Posterior vena cava (tissue), 2 donors: ENCODE measurements at places on chromosomes 7 and 10. TPM values are rescaled to one million over a fixed set of nuclear protein-coding genes. Genes with fewer than 3 reads are reported as not detected.

The PTPRN2 gene
- total RNA-seq: 1.6 TPM

The MALSU1 gene
- total RNA-seq: 37.4 TPM

The SLC26A5 gene
- total RNA-seq: not detected

The CFAP70 gene
- total RNA-seq: 0.76 TPM

The SUN3 gene
- total RNA-seq: not detected

The GPER1 gene
- 6.6 TPM for total RNA-seq

The CARD11 gene
- total RNA-seq: 0.86 TPM

The VPS37D gene
- total RNA-seq: 2.0 TPM

The ST8SIA6 gene
- total RNA-seq: 4.5 TPM

The AGAP5 gene
- 7.8 TPM for total RNA-seq

The SHH gene
- total RNA-seq: not detected

The SLC26A3 gene
- not detected for total RNA-seq

The HOXA5 gene
- 17.6 TPM for total RNA-seq

The EBLN1 gene
- not detected for total RNA-seq
